ENCODE measurements at places on chromosomes 1 and 21.
A peak's percentile ranks its signal among the peaks of the same experiment; 100 is the strongest.

DNA sequence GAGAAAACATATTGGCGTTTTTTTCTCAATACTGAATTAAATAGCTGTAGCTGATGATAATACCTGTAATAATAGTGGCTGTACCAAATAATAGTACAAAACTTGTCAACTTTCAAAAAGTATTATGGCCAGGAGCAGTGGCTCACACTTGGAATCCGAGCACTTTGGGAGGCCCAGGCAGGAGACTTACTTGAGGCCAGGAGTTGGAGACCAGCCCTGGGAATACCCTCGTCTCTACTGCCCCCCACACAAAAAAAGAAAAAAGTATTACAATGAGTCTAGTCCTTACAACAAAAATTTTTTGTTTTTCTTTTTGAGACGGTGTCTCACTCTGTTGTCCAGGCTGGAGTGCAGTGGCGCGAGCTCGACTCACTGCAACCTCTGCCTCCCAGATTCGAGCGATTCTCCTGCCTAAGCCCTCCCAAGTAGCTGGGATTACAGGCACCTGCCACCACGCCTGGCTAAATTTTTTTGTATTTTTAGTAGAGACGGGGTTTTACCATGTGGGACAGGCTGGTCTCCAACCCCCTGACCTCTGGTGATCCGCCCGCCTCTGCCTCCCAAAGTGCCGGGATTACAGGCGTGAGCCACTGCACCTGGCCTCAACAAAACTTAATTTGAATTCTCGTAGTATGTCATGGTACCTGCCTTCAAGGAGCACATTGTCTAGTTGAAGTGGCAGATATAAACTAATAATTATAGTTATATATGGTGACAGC is 1.4 kb downstream of the RBBP4 start:
- no peak for DNase-seq

DNA sequence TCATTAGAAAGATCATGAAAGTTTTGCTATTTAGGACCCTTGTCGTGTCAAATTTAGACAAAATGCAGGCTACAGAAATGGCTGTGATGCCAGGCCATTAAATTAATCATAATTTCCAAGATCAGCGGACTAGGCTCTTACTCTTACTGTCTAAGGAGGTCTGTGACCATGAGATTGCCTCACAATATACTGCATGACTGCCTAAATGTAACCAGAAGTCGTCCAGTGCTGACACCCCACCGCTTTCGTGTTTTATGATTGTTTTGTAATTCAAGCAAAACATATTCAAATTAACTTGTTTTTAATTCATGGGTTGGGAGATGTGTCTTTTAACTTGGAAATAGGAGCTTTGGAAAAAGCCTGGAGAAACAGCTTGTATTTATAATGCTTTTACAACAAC is 947.5 kb downstream of the BRINP3 start:
- DNase-seq, result no peak

- no peak for DNase-seq
Measured at GRCh38 chr1:155574077-155574476, 11.5 kb upstream of the ASH1L start.

DNA sequence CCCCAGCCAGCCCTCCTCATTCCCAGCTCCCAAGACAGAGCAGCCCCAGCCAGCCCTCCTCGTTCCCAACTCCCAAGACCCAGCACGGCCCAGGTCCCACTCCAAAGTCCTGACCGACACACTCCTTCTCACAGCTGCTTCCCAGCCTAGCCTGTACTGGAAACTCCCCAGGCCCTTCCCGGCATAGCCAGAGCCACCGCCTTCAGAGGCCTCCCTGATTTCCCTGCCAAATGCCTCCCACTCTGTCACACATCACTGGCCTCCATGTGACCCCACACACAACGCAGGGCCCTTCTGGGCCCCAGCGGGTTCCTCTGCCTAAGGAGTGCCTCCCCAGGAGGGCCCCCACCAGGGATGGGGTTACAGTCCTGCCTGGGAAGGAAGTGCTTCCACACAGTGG is 2.8 kb downstream of the UBE2J2 start:
- DNase-seq, result no peak

DNA sequence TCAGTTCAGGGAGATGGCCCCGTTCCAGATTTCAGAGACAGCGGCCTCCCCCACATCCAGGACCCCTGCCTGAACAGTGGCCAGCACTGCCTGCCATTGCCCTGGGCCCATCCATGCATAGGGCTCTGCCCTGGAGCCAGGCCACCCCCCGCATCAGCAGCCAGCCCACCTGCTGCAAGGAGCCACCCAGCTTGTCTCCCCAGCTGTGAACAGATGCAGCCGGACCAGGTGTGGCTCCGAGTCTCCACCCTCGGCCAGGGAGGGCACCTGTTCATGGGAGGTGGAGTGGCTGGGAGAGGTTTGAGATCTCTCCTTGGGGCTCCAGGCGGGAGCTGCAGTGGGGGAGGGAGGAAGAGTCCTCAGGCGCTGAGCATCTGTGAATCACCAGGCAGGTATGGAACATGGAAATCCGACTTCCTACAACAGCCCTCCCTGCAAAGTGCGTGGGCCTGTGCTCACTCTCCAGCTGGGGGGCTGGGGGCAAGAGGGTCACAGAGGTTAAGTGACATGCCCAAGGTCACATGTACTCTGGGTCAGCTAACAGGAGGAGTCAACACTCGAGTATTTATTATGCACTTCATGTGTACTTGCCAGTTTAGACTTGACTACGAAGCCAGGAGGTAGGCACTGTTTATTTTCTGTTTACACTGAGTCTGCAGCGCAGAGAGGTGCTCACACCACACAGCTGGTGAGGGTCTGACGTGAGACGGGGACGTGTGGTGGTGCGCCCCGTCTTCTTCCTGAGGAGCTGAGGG is 4.8 kb upstream of the HES5 start:
- no peak for DNase-seq

GRCh38 chr1:7536891-7537591 is 234.1 kb upstream of the VAMP3 start:
- peak; percentile 50 for DNase-seq

DNA sequence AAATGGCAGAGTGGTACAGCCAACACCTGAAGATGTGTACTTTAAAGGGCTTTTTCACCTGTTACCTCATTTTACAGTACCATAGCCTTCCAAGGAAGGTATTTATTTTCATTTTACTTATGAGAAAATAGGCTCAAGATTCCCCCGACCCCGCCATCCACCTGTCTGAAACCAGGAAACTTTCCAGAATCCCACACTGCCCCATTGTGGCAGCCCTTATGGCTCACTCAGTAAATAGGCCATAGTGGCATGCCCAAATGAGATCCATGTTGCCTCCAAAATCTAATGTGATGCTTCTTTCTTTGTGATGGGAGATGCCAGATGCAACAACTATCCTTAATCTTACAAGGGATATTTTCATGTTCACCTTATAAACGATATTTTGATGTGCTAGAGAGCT is 97.8 kb downstream of the EBNA1BP2 start:
- no peak for DNase-seq

GRCh38 chr1:236636017-236636416 is 31.7 kb upstream of the HEATR1 start:
- DNase-seq, result no peak

DNA sequence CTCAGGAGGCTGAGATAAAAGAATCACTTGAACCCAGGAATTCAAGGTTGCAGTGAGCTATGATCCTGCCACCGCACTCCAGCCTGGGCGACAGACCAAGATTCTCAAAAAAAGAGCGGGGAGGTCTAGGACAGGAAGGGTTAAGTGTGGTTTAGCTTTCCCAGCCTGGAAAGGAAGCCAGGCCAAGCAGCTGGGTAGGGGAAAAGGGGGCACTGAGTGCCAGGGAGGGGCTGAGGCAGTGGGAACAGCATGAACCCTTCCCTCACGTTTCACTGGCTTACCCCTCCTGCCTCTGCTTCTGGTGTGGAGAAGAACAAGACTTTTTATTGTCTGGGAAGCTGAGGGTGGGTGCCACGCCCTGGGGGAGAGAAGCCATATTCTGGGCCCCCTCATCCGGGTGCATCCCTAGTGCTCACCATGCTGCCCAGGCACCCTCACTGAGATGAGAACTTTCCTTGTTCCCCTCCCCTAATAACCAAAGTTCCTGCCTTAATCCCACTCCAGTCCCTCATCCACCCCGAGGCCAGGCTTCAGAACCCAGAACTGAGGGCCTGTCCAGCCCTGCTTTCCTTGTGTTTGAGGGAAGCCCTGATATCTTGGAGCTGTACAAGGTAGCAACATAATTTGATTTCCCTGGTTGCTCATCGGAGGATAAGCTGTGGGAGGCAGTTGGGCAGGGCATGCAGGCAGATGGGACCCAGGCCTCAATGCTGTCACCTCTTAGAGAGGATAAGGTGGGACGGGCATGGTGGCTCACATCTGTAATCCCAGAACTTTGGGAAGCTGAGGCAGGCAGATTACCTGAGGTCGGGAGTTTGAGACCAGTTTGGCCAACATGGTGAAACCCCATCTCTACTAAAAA is 2.0 kb upstream of the LMNA start:
- no peak for DNase-seq
